Right renal pelvis (tissue), 4 donors: ENCODE measurements at places on chromosomes 4 and X. TPM values are rescaled to one million over a fixed set of nuclear protein-coding genes. Genes with fewer than 3 reads are reported as not detected.

GRCh38 chr4:8278421-8279287 is 9.1 kb downstream of the HTRA3 start:
- no peak for DNase-seq

DNA sequence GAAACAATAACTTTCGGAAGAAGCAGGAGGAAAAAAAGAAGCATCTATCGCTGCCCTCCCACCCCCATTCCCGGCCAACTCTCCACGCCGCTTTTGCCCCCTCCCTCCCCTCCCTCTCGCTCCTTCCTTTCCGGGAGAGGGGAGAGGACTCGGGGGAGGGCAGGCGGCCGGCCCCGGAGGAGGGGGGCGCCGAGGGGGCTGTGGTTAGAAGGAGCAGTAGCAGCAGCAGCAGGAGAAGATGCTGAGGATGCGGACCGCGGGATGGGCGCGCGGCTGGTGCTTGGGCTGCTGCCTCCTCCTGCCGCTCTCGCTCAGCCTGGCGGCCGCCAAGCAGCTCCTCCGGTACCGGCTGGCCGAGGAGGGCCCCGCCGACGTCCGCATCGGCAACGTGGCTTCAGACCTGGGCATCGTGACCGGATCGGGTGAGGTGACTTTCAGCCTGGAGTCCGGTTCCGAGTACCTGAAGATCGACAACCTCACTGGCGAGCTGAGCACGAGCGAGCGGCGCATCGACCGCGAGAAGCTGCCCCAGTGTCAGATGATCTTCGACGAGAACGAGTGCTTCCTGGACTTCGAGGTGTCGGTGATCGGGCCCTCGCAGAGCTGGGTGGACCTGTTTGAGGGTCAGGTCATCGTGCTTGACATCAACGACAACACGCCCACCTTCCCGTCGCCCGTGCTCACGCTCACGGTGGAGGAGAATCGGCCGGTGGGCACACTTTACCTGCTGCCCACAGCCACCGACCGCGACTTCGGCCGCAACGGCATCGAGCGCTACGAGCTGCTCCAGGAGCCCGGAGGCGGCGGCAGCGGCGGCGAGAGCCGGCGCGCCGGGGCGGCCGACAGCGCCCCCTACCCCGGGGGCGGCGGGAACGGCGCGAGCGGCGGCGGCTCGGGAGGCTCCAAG is 1.3 kb downstream of the PCDH7 start:
- no peak for DNase-seq

DNA sequence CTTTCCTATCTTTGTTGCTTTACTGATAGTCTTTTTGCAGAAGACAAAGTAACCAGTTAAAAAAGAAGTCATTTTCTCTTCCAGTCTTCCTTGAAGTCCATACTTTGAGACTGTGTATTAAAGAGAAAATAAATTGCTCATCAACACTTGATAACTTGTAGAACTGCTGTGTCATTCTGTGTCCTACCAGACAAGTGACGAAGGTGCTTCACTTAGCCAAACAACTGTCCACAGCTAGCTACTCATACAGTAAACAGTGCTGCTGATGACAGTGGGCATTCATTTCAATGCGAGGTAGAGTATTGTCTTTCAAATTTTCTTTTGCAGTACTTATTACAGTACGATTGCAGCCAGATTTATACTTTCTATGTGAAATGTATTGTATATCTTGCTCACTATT is 11.5 kb downstream of the COL25A1 start:
- no peak for DNase-seq

GRCh38 chr4:111797455-111798163 is 347.6 kb upstream of the FAM241A start:
- DNase-seq, result no peak

- DNase-seq, result no peak
Observed at GRCh38 chrX:53160297-53160983, 64.6 kb downstream of the KDM5C start.

DNA sequence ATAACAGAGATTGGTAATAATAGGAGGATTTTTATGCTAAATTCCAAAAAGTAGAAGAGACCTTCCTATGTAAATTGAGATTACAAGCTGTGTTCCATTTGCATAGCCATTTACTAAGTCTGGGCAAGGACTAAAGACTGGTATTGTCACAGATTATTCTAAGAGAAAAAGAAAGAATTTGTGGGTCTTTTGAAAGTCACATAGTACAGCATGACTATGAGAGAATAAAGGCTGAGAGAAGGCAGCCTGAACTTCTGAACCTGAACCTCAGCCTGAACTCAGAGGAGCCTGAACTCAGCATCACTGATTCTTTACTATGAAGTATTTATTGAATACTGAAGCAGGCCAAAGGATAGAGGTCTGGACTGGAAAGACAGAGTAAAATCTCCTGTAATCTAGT is 297.5 kb downstream of the STPG2 start:
- DNase-seq, result no peak

DNA sequence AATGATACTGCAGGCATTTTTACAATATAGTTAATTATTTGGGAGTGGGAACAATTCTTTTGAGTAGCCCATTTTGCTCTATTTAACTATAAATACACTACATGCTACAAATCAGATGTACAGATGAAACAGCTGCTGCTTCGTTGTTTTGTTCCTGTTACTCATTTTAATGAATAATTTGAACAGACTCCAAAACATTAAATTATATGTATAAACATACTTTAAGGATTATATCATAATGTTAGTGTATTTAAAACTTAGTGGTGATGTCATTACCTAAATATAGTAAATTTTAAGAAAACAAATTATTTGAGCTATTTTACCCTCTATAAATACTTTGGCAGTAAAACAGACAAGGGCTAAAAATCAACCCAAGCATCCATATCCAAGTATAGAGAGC is 60.7 kb downstream of the GAB1 start:
- DNase-seq, result no peak

GRCh38 chr4:53233114-53233795 is 132.6 kb downstream of the SCFD2 start:
- DNase-seq, result no peak

- no peak for DNase-seq
Observed at GRCh38 chr4:110085131-110085530, 113.3 kb downstream of the ELOVL6 start.

DNA sequence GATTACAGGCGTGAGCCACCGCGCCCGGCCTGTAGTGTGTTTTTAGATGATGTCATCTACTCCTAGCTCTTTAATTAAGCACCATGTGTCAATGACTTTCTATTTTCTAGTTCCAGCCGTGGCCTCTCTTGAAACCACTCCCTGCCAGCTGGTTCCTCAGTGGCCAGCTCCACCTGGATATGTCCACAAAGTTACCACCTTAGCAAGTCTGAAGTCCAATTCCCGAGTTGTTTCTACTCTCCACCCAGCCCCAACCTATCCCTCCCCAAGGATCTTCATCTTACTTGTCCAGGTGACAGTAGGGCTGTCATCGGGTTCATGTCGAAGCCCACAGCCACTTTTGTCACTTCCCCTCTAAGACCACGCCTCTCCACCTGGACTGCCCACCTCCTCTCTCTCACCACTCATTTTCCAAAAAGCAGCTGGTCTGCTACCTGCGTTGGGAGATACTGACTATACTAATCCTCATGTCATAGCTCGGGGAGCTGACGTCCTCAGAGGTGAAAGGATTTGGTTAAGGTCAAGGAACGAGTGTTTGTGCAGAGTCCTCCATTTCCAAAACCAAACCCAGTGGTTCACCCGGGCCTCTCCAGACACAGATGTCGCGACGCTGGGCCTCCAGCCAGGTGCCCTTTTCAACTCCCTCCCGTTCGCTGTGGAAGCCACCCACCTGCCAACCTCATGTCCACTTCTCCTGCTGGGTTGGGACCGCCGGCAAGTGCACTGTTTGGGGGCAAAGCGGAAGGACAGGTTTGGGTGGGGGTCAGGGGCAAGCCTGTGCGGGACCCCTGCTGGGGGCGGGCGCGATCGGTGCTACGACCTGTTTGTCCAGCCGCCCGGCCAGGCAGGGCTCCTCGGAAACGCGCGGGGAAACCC is 704 bp downstream of the FAM3A start:
- DNase-seq, result no peak

- DNase-seq, result peak; percentile 40
Observed at GRCh38 chrX:54640736-54641135, 110.7 kb downstream of the GNL3L start.

DNA sequence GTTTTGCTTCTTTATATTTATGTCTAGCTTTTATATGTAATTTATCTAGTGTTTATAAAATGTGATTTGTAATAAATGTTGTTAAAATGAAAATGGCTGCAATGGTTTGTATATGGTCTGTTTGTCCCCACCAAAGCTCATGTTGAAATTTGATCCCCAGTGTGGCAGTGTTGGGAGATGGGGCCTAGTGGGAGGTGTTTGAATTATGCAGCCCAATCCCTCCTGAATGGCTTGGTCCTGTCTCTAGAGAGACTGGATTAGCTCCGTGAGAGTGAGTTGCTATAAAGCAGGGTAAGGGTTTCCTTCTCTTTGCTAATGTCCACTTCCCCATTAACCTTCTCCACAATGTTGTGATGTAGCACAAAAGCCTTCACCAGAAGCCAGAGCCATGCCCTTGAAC is 30.0 kb upstream of the JADE3 start:
- DNase-seq, result no peak

GRCh38 chr4:139916041-139916440 is 237.9 kb downstream of the MAML3 start:
- DNase-seq, result no peak

- no peak for DNase-seq
Observed at GRCh38 chr4:48195374-48195773, 61.3 kb upstream of the TXK start.

GRCh38 chr4:14265651-14266050 is 638.1 kb upstream of the BOD1L1 start:
- no peak for DNase-seq

DNA sequence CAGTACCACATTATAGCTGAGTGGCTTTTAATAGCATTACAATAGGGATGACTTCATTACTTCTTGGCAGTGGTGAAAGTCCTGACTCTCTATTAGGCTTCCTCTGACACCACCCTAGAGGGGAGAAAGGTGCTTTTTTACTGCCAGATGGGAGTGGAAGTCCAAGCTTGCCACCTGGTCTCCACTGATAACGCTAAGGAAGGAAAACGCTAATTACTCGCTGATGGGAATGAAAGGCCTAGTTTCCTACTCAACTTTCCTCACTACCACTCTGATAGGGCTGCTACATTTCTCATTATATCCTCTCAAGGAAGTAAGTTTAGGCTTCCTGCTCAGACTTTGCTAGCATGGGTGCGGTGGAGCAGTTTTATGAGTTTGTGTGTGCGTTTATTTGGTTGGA is 62.3 kb upstream of the PAGE3 start:
- DNase-seq, result no peak

- no peak for DNase-seq
Observed at GRCh38 chr4:89008166-89008565, 48.8 kb downstream of the FAM13A start.

DNA sequence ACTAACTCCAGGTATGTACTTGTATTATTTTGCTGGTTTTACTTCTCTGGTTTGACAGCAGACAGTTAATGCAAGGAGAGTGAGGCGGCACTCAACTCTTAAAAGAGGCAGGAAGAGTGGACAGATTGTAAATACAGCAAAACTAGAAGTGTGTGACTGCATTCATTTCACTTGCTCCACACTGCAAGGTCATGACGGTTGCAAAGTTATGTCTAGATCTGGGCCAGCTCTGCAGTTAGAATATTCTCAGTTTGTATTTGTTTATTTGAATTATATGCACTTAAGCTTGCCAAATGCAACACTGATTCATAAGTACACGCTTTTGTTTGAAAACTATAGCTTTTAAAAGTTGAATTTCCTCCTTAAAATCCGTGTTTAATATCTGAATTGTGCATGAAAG is 148.9 kb downstream of the STIM2 start:
- no peak for DNase-seq

- DNase-seq, result no peak
Observed at GRCh38 chrX:149433451-149433850, 71.7 kb downstream of the IDS start.

GRCh38 chr4:89316931-89317366 is 9.3 kb upstream of the GPRIN3 start:
- DNase-seq, result no peak

GRCh38 chr4:44070843-44071242 is 377.8 kb downstream of the KCTD8 start:
- DNase-seq, result no peak

DNA sequence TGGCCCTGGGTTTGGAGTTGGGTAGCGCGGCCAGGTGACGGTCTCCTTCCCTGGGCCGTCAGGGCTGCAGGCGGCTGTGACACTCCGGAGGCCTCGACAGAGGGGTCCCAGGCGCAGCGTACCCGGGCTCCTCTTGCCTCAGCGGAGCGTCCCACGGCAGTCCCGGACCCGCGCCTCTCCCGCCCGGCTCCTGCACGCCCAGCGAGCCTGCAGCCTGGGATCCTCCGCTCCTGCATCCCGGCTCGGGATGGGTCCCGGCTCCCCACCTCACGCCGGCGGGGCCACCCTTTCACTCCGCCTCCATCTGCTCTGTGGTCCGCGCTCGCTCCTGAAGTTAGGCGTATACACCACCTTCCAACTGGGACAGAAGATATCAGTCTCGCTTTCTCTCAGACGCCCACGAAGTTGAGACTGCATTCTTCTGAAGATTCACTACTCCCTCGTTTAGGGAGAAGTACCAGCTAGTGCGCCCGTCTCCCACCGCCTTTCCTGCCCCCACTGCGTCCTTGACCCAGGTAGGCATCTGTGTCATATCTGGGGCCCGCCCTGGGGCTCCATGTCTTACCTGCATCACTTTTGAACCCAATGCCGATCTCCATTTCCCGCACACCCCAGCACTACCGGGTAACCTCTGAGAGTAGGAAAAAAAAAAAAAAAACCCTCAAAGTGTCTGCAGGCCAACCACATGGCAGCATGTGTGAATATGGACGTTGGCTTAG is 32.3 kb upstream of the KDR start:
- DNase-seq, result no peak

DNA sequence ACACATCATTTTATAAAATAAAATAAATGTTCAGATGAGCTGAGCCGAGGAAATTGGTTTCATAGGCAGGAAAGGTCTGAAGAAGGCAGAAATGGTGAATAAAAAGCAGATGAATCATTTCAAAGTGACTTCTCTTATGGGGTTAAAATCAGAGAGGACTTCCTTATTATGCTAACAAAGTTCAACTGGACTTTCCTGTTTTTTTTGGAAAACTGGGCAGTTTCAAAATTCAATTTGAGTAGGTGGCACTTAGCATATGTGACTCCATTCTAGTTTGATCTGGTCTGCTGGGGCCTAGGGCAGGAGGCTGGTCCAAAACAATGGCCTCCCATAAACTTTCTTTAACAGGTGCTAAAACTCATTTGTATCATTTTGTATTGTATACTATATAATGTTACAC is 1794.9 kb upstream of the TENM3 start:
- no peak for DNase-seq

SYN1 gene
- 8.1 TPM for polyA plus RNA-seq

FBXL5 gene
- 136 TPM for polyA plus RNA-seq

CTSO gene
- 48.8 TPM for polyA plus RNA-seq

DNAAF6 gene
- polyA plus RNA-seq, result 0.21 TPM

PSAPL1 gene
- polyA plus RNA-seq, result not detected

RTL9 gene
- 0.24 TPM for polyA plus RNA-seq

PPAT gene
- polyA plus RNA-seq, result 30.8 TPM

S100P gene
- polyA plus RNA-seq, result 9.3 TPM

ZDHHC9 gene
- 48.6 TPM for polyA plus RNA-seq

FRAS1 gene
- polyA plus RNA-seq, result 81.1 TPM

CXCL11 gene
- 0.45 TPM for polyA plus RNA-seq

CSN1S1 gene
- polyA plus RNA-seq, result not detected

KLF8 gene
- 5.7 TPM for polyA plus RNA-seq

HTN1 gene
- 0.01 TPM for polyA plus RNA-seq

C1QTNF7 gene
- polyA plus RNA-seq, result 26.8 TPM

GAGE2A gene
- polyA plus RNA-seq, result not detected

VCX gene
- polyA plus RNA-seq, result not detected

SEC31A gene
- 215 TPM for polyA plus RNA-seq
